Right kidney (tissue), 9 donors: ENCODE measurements at places on chromosomes 2 and 18.

DNA sequence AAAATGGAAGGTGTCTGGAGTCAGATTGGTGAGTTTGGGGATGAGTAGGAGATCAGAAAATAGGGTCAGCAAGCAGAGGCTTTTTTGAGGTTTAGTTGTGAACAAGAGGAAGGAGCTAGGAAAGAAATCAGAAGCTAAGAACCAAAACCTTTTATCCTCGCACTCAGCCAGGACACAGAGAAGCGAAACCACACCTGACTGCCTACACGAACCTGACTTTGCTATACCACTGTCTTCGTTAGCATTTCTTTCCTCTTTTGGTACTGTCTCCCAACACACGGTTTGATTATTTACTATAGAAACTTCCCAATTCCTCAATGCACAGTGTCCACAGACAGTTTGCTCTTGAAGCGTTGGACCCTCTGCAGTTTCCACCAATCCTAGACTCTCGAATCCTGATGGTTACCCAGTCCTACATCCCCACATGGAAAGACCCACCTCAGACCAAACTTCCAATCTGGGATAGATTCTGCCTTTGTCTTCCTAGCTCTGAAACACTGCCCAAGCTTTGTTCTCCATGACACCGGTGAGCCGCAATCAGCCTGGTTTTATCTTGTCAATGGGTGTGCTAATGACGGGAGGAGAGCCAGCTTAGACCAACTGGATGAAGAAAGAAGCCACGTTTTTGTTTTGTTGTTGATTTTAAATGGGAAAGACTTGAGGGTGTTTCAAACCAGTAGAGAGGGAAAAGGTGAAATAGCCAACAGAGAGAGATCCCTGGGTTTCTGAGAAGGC, 137.4 kb downstream of the CABLES1 start:
- no peak for DNase-seq

GRCh38 chr2:17863539-17863938, 14.9 kb upstream of the KCNS3 start:
- no peak for DNase-seq

- no peak for DNase-seq
These were observed 139.6 kb downstream of the SH3BP4 start for GRCh38 chr2:235091421-235091820.

- no peak for DNase-seq
These were observed 358.0 kb downstream of the HRH4 start for GRCh38 chr18:24818441-24818840.

- DNase-seq = no peak
These were observed 58.8 kb downstream of the DGKD start for GRCh38 chr2:233413046-233413445.

DNA sequence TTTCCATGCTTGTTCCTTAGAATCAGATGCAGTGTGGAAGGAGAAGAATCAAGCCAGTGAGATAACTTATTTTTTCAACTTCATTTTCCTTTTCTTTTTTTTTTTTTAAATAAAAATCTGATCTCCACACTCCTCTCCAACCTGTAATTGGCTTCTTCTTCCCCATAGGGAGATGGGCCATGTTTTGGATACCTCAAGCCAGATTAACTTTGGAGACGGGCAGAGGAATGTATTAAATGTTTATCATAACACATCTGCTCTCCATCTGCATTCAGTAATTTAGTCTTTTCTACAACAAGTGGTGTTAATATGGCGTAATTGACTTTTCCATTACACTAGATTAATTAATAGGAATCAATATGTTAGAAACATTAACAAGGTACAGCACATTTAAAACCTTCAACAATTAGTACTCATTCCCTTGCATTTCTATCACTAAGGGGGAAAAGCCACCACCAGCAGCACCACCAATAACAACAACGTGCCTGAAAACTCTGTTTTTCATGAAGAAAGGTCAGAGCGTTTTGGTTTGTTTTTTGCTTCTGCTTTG, 244.1 kb downstream of the MYCN start:
- DNase-seq = no peak

GRCh38 chr18:6004683-6005082, 109.4 kb upstream of the TMEM200C start:
- DNase-seq = no peak

DNA sequence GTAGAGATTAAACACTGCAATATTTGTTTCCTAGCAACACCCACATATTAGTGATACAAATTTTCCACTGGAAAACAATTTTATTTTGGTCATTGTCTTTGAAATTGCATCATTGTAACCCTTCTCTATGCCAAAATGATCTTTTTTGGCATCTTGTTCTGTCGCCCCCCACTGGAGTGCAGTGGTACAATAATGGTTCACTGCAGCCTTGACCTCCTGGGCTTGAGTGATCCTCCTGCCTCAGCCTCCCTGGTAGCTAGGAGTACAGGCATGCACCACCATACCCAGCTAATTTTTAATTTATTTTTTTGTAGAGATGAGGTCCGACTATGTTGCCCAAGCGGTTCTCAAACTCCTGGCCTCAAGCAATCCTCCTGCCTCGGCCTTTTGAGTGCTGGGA, 117.4 kb downstream of the PIK3C3 start:
- no peak for DNase-seq

- DNase-seq = no peak
These were observed 106.7 kb upstream of the YPEL5 start for GRCh38 chr2:30040147-30040546.

- DNase-seq = no peak
These were observed 111.9 kb downstream of the NCK2 start for GRCh38 chr2:105856581-105856980.

DNA sequence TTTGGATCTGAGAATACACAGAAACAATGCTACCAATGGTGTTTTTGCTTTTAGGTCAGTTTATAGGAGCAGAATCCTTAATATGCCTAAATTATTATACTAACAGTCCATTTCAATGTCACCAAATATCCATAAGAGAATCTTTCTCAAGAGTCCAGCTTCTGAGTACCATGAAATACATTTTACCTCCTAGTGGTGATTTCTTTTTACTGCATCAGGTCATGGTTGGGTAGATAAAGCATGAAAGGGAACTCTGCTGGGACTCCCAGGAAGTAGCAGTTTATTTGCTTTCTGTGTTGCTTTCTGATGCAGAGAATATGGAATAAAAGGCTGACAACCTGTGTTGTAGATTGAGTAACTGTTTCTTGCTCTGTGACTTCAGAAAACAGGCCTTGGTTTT, 115.6 kb downstream of the PPP1R1C start:
- DNase-seq = no peak

- no peak for DNase-seq
These were observed 8.6 kb downstream of the FAM171B start for GRCh38 chr2:186702501-186702900.

DNA sequence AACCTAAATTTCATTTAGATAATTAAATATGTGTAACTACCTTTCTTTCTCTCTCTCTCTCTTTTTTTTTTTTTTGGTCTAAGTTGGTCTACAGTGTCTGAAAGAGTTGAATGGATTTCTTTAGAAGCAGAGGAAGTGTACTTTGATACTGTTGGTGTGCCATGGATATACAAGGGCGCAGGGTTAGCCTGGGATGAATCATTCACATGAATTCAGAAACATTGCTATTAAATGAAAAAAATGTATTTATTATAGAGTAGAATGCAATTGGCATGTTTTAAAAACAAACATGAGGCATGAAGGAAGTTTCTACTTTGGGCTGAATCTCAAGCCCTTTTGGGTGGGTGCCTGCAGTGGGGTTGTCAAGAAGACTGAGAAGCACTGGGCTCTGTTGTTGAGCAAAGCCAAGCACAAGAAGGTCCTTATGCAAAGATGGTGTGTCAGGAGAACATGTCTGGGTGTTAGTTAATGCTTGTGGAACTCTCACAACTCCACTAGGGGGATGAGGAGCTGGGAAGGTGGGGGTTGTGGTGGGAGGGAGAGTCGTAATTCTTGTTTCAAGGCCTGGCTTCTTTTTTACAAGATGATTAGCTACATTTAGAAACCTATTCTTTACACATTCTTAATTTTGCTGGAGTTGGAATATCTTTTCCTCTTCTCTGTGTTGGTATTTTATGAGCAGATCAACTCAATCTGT, 57.9 kb downstream of the LYPD6 start:
- DNase-seq = no peak

DNA sequence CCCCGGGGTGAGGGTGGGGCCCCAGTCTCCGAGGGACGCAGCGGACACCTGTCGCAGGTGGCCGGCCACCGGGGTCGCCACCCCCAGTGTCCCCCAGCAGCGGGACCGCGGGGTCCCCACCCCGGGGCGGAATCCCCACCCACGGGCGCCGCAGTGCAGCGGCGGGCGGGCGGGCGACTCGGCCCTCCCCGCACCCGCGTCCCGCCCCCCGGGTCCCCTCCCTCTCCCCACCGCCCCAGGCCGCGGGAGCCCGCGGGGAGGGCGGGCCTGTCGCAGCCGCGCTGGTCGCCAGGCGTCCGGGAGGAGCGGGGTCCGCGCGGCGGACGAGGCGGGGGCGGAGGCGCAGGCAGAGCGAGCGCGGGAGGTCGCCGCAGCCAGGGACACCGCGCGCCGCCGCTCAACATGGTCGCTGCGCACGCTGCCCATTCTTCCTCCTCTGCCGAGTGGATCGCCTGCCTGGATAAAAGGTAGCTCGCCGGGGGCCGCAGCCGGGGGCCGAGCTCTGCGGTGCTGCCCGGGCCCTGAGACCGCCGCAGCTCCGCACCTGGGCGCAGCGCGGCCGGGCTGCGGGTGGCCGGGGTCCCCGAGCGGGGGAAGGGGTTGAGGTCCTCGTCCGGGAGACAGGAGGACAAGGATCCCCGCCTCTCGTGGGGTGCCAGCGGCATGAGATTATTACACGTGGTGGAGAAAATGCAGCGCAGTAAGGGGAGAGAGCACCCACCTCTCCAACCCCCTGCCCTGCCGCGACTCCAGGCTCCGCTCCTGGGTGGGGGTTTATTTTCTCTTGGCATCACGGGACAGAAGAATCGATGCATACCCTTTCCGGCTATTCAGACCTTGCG, at the start of gene RAPGEF4:
Gene RAPGEF4 (plus strand): TSS at position 264 of the 842 bp plus-strand sequence. CDS start 139 bp downstream, at position 403.
- peak; percentile 74 for DNase-seq

DNA sequence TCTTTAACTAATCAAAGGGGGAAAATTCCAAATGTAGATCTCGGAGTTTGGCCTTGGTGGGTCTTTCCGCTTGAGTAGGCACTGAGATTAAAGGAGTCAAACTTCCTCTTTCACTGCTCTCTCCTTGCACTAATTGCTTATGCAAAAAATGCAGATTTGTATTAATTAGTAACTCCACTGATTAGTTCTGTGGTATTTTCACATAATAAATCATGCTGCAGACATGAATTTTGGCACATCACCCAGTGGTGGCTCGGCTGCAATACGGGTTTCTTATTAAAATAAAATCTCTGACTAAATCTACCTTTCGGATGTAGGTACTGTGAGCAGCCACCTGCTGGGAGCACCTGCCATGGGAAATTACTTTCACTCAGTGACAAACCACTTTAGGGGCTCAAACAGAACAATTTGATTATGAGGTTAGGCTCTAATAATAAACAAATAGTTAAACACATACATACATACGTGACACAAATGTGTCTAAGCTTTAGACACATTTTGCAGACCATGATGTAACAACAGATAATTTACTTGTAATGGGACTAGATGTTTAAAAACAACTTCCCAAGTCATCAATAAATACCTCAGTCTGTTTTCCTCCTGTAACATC, 6.4 kb upstream of the NEUROD1 start:
- DNase-seq = no peak

DNA sequence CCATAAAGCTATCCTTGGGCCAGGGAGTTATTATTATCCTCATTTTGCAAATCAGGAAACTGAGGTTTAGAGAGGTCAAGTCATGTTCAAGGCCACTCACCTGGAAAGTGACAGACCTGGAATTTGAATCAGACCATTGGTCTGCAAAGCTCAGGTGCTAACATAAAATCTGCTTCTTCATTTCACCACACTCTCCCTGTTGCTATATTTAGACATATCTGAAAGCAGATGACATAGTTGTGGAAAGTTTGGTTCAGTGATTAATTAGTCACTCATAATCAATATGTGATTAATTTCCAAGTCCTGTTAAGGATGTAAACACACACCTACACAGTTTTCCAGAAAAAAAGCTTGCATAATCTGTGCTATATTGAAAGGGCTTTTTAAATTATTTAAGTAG, 57.4 kb downstream of the LINC00305 start:
- DNase-seq = no peak

DNA sequence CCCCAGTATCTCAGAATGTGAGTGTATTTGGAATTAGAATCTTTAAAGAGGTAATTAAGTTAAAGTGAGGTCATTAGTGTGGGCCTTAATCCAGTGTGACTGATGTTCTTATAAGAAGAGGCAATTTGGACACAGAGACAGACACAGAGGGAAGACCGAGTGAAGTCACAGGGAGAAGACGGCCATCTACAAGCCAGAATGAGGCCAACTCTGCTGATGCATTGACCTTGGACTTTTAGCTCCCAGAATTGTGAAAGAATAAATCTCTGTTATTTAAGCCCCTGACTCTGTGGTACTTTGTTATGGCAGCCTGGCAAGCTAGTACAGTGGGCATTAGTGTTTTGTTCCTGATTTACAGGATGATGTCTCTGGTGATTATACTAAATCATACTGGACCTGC, 64.6 kb downstream of the LTBP1 start:
- no peak for DNase-seq

GRCh38 chr2:98486374-98486981, 41.8 kb downstream of the INPP4A start:
- DNase-seq = no peak

GRCh38 chr2:47935071-47935470, 28.8 kb upstream of the FBXO11 start:
- DNase-seq = no peak

- DNase-seq = no peak
These were observed 161.7 kb downstream of the TWIST2 start for GRCh38 chr2:239009589-239009961.

- DNase-seq = no peak
These were observed 78.0 kb downstream of the NDUFA10 start for GRCh38 chr2:239946864-239947728.

- DNase-seq = no peak
These were observed 247.6 kb downstream of the SLC8A1 start for GRCh38 chr2:40204268-40204667.

GRCh38 chr2:60044484-60044883, 509.0 kb downstream of the BCL11A start:
- no peak for DNase-seq

DNA sequence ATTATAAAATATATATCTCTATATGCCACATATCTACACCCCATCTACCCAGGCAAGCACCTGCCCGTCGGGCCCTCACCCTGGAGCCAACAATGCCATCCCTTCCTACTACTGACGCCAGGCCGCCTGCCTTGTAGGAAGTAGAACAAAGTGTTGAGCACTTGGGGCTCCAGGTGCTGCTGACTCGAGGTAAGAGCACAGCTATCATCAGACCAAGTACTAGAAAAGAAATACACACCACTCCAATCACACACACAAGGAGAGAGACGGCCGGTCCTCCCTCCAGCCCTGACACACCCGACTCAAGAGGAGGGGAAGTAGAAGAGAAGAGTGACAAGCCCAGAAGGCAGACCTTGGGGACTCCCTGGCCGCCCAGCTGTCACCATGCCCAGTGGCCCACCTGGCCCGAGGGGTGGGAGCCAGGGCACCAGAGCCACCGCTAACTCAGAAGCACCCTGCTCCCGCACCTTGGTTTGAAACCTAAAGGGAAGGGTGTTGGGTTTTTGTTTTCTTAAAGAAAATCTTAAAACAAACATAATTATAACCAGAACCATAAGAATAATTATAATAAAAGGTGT, 64.0 kb upstream of the POMC start:
- DNase-seq = no peak

- DNase-seq = no peak
These were observed 7.7 kb downstream of the CIAO1 start for GRCh38 chr2:96273763-96274162.
